Natural killer cell (primary cell): ENCODE measurements at places on chromosomes 1 and 21.

GRCh38 chr1:117146575-117147340 is 25.2 kb upstream of the TRIM45 start:
- DNase-seq = no peak

DNA sequence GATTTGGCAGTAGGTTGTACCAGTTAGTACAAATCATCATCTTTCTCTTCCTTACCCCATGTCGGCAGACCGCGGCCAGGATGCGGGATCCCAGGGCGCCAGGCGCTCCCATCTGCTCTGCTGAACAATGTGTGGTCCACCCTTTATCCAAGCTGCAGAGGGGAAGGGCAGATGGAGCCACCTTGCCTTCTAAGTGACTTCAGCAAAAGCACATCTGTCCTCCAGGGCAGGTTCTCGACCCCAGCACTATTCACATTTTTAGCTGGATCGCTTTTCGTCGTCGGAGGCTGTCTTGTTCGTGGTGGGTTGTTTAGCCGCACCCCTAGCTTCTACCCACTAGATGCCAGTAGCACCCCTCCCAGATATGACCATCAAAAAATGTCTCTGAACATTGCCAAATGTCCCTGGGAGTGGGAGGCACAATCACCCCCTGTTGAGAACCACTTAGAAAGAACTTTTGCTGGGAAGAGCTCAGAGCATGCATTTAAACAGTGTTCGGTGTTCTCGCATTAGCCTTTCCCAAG is 58.1 kb upstream of the SIM2 start:
- no peak for DNase-seq

DNA sequence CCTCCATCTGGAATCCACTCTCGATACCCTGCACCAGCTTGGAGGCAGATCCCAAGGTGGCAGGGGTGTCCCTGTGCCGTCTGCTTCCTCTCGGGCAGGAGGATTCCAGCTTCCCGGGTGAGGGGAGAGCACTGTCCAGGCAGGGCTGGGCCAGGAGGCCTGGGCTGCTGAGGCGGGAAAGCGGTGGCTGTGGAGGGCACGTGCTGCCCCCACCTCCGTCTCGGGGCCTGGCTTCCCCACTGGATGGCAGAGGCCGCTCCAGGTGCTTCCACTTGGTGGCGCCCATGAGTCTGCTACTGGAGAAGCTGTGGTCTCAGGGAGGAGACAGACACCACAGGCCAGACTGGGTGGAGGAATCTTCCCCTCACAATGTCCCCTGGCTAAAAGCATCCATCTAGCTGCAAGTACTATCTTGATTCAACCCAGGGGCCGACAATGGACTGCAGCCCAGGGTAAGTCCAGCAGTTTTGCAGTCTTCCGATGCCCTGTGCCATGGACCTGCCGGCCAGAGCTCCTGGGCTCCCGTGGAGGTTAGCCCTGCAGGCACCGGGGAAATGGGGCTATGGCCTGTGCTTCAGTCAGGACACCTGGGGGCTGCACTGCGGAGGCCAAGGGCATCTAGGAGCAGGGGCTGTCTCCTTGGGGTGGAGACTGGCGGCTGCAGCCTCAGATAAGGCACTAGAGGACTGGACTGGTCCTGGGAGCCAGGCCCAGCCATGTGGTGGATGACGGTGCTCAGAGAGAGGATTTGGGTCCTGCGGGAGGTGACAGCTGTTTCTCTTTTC is 41.3 kb upstream of the EIF4G3 start:
- peak; percentile 48 for DNase-seq

DNA sequence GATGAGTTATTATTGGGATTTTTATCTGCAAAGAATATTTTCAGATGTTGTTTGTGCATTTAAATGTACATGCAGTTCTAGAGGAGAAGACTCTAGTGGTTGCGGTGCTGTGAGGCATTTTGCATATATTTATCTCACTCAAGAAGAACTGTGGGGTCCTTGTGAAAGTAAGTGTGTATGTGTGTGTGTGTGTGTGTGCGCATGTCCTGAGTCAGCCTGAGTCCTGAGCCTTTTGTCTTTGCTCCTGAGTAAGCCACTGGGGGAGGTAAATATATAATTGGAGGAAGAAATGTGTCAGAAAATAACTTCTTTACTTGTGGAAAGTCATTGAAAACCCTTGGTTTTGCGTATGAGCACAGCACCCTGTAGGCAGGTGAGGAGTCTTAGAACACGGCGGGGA is 55.6 kb upstream of the CD34 start:
- DNase-seq = no peak

DNA sequence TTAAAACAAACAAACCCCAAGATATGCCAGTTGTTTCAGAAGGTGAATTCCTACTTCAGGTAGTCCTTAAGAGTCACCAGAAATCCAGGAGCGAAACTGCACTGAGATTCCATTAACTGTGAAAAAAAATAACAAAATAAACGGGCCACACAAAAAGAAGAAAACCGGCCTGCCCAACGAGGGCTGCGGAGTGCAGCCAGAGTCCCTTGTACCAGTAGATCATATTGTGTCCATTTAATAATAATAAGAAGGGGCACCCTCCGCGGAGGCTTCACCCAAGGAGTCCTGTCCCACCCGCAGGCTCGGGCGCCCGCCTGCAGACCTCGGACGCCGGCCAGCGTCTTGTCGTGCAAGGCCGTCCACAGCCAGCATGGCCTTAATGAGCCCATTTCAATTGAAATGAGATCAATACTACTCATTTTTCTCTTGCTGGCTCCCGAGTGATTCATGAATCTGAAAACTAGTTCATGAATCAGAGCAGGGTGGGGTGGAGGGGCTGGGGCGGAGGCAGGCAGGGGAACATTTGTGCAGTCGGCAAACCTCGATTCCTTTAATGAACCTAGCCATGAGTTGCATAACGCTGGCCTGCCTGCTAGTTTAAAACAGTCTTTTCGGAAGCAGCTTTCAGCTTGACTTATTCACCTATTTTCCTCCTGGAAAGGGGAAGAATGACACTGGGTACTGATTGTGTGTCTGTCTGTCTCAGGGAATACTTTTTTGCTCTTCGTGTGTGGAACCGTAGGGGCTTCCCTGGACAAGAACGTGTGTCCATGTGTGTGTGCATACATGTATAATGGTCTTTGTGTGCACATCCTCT is 113.1 kb upstream of the IRF2BP2 start:
- DNase-seq = no peak

GRCh38 chr1:239803781-239804180 is 287.9 kb upstream of the FMN2 start:
- DNase-seq = no peak

- no peak for DNase-seq
Observed at GRCh38 chr1:230301822-230302221, 124.3 kb downstream of the PGBD5 start.

- DNase-seq = no peak
Observed at GRCh38 chr1:92585831-92586230, 99.1 kb upstream of the GFI1 start.

GRCh38 chr1:212520299-212520698 is 87.6 kb downstream of the NENF start:
- DNase-seq = no peak

DNA sequence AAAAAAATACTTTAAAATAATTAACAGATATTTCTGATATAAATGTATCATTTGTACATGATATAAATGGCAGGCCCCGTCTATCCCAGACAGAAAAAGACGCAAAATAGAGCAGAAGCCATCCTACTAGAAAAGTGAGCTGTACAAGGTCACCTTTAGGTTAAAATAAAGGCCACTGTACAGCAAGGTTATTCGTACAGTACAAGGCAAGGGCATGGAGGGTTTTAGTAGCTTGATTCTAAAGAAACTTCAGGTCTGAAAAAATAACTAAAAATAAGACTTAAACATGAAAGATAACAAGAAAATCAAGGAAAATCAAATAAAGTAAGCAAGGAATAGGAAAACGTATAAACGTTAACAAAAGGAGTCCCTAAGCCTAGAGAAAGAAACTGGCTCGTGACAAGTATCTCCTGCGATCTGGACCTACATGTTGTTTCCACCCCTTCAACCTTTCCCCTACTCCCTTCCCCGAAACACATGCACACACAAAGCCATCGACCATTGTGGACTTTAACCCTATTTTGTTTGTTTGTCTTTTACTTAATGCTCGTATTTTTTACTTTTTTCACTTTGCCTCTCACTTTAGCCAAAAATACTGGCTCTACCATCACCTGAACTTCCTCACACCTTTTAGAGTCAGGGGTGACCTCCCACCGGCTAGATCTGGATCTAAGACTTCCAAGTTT is 26.5 kb upstream of the SLC30A10 start:
- no peak for DNase-seq

- DNase-seq = no peak
Observed at GRCh38 chr1:207076181-207076955, 12.3 kb upstream of the C4BPB start.

DNA sequence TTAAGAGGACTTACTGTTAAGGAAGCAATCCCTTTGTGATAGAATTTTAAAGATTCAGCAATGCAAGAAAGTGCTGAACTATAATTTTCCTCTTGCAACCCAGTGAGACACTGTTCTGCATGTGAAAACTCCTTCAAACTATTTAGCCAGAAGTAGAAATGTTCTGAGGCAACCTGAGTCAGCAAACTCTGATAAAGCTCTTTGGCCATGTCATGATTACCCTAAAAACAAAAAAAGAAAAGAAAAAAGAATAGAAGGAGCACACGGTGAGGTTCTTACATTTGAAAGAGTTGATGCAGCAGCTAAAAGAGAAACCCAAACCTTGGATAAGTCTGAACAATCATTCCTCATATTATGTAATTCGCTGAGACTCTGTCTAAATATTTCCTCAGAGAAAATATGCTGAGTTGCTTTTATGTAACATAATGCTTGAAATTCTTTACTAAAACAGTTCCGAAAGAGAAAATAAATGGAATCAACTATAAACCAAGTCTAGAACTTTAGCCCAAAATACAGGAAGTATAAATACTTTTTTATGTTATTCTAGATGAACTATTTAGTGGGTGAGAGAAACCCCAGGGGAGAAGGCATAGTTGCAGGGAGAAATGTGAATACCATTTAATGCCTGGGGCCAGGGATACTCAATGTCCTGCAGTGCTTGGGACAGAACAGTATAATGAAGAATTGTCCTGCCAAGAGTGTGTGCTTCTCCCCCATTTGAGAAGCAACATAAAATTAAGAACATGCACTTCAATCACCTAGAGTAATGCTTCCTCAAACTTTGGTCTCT is 60.0 kb downstream of the INTS7 start:
- no peak for DNase-seq

DNA sequence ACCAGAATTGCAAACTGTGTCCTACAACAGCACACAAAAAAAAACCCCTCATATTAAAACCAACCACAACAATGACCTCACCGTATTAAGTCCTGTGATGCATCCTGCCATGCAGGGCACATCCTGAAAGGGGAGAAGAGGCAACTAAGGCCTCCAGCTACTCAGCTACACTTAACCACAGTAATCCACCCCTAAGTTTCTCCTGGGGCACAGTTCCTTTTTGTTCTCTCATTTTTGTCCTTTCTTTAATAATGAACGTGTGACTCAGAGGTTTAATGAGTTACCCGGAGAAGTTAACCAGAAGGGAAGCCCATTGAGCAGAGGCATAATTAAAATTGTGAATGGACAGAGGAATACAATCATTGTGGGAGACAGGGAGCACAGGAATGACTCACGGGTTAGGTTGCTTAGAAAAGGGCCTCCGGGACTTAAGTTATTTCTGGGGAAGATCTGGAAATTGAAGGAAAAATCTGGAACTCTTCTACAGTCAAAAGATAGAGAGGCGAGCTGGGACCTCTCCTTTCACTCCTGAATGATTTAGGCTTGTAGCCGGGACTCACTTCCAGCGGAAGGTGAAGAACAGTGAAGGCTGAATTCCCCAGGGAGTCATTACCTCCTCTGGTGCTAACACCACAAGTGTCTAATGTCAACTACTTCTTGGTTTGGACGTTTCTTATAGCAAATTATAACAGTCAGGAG is 36.9 kb upstream of the HIVEP3 start:
- no peak for DNase-seq

DNA sequence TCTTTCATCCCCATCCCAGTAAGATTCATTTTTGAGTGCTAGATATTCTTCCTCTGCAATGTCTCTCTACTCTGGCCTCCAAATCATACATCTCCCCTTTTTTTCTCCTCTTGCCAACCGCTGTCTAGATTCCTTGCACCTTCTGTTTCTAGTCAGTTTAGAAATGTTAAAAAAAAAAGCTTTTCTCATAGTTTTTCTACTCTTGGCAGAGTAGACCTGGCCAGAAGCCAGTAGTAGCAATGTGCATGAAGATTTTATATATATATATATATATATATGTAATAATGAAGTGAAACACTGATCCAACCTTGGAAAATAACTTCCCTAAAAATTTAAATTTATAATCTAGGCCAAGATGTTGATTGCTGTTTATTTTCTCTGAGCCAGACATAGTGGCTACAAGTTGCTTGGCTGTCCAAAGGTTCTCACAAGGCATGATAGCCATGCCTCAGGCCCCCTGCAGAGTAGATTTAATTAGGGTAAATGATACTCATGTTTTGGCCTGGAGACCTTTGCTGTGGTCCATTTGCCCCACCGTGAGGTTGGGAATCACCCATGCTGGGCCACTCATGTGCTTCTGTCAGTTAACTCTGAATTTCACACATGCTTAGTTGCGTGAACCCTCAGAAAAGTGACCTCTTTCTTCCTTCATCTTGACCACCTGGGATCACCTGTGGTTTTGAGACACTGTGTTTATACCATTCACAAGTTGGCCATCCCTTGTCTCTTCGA is 103.4 kb upstream of the KCNE2 start:
- DNase-seq = no peak

GRCh38 chr1:48746906-48747305 is 29.8 kb downstream of the BEND5 start:
- DNase-seq = no peak

- DNase-seq = no peak
Observed at GRCh38 chr1:104953555-104953954, 1203.9 kb downstream of the AMY1C start.

DNA sequence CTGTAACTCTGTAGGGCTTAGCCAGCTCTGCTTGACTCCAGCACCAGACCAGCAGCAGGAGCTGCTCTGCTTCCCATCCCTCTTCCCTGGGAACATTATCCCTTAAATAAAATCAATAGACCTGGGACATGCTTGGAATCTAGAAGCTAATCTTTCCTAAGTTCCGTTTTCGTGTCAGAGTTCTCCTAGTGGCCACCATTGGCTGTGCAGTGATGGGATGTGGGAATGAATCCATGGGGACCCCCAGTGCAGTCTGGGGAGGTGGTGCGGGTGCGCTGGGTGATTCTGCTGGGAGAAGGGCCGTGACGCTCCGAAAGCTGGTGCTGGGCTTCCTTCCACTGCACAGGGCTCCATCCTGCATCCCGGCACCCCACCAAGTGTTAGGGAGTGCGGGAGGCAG is 202.7 kb downstream of the CAMTA1 start:
- DNase-seq = no peak
